Hypothalamus (tissue), 51 donors: ENCODE measurements at places on chromosomes 4 and X.

DNA sequence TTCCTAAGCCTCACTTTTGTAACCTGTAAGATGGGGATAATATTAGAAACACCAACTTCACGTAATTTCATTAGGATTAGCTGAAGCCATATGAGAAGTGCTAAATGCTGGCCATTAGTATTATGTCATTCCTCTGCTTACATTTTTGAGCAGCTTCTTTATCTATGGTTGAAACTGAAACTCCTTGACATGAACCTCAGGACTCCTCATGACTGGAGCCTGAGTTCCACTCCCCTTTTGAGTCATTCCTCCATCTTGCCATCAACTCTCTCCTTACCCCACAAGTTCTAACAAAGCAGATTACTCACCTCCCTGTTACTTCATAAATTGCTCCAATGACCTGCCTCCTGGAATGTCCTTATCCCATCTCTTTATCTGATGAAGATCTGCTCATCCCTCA, 123.2 kb upstream of the KCNIP4 start:
- DNase-seq = no peak

DNA sequence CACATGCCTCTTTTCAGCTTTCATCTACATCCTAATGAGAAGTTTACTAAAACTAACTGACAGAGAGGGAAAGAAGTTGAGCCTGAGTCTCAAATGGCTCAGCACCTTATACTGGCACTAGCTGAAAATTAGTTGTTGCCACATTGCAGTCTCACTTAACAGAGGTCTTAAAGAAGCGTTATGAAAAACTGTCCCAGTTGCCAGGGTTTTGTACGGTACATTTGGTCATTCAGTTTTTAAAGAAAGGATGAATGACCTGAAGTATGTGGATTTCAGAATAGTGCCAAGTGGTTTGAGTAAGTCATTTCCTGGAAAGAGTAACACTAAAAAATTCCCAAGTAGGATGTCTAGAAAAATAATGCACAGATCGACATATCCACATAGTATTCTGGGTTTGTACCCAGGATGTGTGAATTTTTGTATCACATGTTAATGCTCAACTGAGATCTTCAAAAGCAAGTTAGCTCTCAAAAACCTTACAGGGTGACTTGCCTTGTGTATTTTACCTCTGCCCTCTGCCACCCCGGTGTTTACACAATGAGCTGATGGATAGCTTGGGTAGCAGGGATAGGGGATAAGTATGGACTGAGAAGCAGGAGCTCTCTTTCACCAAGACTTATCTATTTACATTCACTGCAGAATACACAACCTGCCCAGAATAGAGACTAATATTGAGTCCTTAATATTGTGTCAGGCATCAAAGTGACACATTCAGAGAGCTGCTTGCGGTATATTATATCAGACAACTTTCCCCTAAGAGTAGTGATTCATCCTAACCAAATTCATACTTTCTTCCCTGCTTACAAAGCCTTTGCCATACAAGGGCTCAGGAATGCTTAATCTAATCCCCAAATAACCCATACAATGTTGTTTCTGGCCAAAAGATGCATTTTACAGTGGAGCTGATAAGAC, 1075.7 kb upstream of the PABPC4L start:
- no peak for DNase-seq

GRCh38 chrX:110008011-110008635, 5.2 kb downstream of the TMEM164 start:
- no peak for DNase-seq

GRCh38 chrX:151359931-151360871, 36.8 kb upstream of the VMA21 start:
- DNase-seq = no peak
